ENCODE measurements at places on chromosomes 1 and 21. TPM values are rescaled to one million over a fixed set of nuclear protein-coding genes. Genes with fewer than 3 reads are reported as not detected.

The TCP10L gene
- 8.0 TPM for polyA plus RNA-seq

The LYPD8 gene
- polyA plus RNA-seq = not detected

The HENMT1 gene
- 0.87 TPM for polyA plus RNA-seq

The FCN3 gene
- polyA plus RNA-seq = 127 TPM

The ARHGEF16 gene
- polyA plus RNA-seq = 2.4 TPM

The CNR2 gene
- 0.10 TPM for polyA plus RNA-seq

The MYOM3 gene
- polyA plus RNA-seq = not detected

The PAX7 gene
- not detected for polyA plus RNA-seq

The DNALI1 gene
- polyA plus RNA-seq = 8.6 TPM

The CDC42BPA gene
- 5.8 TPM for polyA plus RNA-seq

The ELAPOR1 gene
- polyA plus RNA-seq = 0.13 TPM

The RASAL2 gene
- 2.2 TPM for polyA plus RNA-seq

The SCP2 gene
- 330 TPM for polyA plus RNA-seq

The ECE1 gene
- polyA plus RNA-seq = 29.3 TPM

The NUP210L gene
- not detected for polyA plus RNA-seq

The WNT3A gene
- polyA plus RNA-seq = not detected

The HFM1 gene
- polyA plus RNA-seq = 0.42 TPM

The SLC22A15 gene
- polyA plus RNA-seq = 0.49 TPM

The LDLRAD1 gene
- polyA plus RNA-seq = not detected

The FLG2 gene
- polyA plus RNA-seq = not detected

The PRCC gene
- 17.9 TPM for polyA plus RNA-seq

The TP73 gene
- 0.18 TPM for polyA plus RNA-seq

The A3GALT2 gene
- not detected for polyA plus RNA-seq

The C4BPA gene
- 896 TPM for polyA plus RNA-seq

The SERTAD4 gene
- polyA plus RNA-seq = 0.02 TPM

The BSDC1 gene
- polyA plus RNA-seq = 40.0 TPM

The PLA2G2A gene
- polyA plus RNA-seq = 1,724 TPM

The ST6GALNAC5 gene
- not detected for polyA plus RNA-seq

The LRRC7 gene
- polyA plus RNA-seq = 0.08 TPM

Measured in liver (tissue), 10 donors.